ENCODE measurements at places on chromosomes 11 and 22.

DNA sequence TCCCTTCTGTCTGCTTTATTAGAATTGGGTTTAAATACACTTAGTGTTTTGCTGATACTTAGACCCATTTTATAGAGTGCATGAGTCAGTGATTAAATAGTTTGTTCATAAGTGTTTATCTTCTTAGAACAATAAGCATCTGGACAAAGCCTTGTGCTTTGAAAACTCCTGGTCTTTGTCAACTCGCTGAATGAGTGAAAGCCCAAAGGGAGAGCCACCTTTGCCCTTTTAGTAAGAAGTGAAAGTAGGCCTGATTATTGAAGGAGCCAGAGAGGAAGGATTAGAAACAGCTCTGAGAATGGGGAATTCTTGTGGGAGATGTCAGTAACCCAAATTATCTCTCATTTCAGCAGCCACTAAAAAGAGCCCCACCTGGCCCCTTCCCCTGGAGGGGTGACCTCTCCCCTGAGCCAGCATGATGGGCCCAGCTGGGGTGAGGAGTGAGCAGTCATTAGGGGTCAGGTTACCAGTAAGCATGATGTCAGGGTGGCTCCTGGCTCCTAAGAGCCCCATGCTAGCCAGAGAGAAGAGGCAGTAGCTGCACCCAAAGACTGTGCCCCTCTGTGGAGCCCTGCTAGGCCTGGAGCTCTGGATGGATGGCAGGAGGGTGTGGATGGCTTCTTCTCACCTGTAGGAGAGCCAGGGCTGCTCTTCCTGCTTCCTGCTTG lies 125.1 kb upstream of the E2F8 start:
- no peak for DNase-seq

DNA sequence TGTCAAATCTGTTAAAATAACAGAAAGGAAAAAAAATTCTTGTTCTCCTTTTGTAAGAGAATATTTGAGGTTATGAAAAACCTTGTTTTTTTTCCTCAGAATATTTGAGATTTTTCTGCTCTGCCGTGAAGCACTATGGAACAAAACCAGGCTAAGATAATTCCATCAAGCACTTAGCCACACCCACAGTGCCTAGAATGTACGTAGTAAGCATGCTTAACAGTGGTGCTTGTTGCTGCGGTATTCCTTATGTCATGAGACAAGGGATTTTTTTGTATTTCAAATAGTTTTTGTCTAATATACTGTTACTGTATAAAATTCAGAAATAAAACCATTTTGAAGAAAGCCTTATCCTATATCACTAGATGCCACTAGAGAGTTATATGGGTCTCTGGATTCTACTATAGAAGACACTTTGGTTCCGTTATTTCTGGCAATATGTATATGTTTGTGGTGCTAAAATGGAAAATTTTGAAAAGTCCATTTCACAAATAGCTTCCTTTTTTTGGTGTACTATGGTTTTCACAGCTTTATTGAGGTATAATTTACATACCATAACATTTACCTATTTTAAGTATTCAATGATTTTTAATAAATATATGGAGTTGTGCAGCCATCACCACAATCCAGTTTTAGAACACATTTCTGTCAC lies 23.7 kb downstream of the PDHX start:
- DNase-seq, result peak; percentile 66

- DNase-seq, result no peak
Measured at GRCh38 chr11:131351848-131352247, 18.6 kb upstream of the NTM start.

GRCh38 chr11:43072096-43072495 lies 239.7 kb upstream of the API5 start:
- DNase-seq, result no peak

DNA sequence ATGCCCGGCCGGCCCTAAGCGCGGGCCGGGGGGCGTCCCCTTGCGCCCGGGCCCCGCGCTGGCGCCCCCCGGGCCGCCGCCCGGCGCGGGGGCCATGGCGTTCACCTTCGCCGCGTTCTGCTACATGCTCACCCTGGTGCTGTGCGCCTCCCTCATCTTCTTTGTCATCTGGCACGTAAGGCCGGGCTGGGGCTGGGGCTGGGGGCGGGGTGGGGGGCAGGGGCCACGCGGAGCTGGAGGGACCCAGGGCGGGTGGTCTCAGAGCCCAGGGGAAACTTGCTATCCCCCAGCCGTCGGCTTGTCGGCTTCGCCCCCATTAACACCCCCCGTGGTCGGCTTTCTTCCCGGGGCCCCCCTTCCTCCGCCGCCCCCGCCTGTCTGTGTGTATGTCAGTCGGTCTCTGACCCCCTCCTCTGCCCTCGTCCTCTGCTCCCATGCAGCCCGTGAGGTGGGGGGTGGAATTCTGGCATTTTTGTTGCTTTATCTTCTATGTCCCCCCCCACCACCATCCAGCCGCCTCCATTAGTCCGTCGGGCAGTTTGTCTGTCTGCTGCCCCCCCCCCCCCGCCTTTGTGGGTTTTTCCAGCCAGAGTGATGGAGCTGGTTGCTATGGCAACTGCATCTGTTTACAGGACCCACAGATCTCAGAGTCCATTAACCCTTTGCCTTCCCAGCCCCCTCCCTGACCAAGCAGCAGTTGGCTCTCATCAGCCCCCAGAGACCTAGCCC lies 552 bp downstream of the CNIH2 start:
- peak; percentile 46 for DNase-seq

GRCh38 chr11:105206633-105207032 lies 67.1 kb upstream of the CARD18 start:
- DNase-seq, result peak; percentile 15

- DNase-seq, result no peak
Measured at GRCh38 chr11:14144934-14145333, 182.4 kb downstream of the SPON1 start.

- peak; percentile 41 for DNase-seq
Measured at GRCh38 chr11:122807731-122808477, 30.4 kb upstream of the CRTAM start.

GRCh38 chr11:42996421-42997307 lies 315.1 kb upstream of the API5 start:
- DNase-seq, result no peak

DNA sequence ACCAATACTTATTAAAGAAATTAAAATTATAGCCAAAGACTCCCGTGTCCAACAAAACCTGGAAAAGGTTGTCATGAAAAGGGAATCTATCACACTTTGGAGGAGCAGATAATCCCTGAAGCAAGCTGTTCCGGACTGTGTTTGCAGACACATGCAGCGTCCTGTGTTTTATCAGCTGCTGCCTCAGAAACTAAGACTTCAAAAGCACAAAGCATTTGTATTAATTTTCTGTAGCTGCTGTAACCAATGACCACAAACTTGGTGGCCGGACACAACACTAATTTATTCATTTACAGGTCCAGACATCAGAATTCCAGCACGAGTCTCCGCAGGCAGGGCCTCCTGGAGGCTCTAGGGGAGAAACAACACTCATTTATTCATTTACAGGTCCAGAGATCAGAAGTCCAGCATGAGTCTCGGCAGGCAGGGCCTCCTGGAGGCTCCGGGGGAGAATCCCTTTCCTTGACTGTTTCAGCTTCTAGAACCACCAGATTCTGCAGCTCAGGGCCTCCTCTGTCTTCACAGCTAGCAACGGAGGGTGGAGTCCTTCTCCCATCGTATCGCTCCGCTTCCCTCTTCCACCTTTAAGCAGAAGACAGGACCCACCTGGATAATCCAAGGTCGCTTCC lies 465.3 kb downstream of the BRD1 start:
- no peak for DNase-seq

DNA sequence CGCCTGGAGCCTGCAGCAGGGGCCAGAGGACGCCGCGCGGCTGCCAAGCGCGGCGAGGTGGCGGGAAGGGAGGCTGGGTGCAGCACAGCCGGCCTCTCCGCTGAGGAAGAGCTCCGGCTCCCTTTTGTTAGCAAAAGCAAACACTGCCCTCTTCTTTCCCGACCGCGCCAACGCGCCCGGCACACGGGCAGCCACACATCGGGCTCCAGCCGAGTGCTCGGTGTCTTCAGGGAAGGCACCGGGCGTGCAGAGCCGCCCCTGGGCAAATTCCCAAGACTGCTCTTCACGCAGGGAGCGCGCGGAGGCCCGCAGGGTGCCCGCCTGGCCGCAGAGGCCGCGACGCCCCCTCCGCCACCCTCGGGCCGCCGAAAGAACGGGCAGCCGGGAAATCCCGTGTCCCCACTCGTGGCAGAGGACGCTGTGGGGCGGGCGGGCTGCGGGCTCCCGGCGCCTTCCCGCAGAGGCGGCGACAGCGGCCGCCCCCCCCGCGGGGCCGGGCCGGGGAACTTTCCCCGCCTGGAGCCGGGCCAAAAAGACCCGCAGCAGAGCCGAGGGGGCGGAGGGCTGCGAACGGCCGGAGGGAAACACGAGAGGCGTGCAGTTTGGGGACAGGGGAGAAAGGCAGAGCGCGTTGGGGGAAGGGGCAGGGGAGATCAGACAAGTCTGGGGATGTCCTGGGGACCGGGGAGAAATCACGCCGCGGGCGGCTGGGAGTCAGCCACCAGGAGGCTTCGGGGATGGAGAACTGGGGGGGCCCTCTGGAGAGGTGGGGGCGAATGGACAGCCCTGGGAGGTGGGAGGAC lies 931 bp downstream of the CADM1 start:
- peak; percentile 18 for DNase-seq

GRCh38 chr11:104339380-104339831 lies 175.5 kb upstream of the PDGFD start:
- no peak for DNase-seq

GRCh38 chr22:47333625-47334024 lies 571.2 kb downstream of the TBC1D22A start:
- DNase-seq, result peak; percentile 74
